Kasumi-1 (cell line): ENCODE measurements at places on chromosomes 1 and 21.

DNA sequence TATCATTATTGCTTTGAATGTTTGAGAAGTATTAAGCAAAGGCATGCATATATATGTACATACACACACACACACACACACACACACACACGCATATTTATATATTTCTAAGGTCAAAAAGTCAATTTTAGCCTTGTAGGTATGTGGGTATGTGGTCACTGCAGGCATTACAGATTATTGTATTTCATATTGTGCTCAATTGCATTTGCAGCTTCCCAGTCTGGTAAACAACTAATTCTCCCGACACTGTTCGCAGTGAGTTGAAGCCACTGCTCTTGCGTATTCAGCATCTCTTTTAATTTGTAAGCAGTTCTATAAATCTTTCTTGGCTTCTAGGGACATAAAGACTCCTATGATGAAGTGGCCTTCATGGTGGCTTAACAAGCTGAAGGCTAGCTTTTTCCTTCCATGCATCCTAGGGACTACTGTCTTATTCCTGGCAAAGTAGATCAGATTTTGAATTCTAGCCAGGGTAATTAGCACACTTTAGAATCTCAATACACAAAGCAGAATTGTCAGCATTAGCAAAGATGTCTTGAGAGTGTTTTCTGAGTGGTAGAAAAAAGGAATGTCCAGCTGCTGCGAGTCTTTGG lies 368.6 kb upstream of the NEGR1 start:
- no peak for DNase-seq

DNA sequence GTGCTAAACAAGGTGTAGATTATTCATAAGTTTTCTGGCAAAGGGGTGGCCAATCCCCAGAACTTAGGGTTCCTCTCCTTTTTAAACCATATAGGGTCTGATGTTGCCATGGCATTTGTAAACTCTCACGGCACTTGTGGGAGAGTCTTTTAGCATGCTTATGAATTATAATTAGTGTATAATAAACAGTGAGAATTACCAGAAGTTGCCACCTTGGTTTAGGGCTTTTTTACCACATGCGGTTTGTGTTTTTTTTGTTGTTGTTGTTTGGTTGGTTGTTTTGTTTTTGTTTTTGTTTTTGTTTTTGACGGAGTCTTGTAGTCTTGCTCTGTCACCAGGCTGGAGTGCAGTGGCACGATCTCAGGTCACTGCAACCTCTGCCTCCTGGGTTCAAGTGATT lies 8.9 kb upstream of the LAX1 start:
- no peak for DNase-seq

DNA sequence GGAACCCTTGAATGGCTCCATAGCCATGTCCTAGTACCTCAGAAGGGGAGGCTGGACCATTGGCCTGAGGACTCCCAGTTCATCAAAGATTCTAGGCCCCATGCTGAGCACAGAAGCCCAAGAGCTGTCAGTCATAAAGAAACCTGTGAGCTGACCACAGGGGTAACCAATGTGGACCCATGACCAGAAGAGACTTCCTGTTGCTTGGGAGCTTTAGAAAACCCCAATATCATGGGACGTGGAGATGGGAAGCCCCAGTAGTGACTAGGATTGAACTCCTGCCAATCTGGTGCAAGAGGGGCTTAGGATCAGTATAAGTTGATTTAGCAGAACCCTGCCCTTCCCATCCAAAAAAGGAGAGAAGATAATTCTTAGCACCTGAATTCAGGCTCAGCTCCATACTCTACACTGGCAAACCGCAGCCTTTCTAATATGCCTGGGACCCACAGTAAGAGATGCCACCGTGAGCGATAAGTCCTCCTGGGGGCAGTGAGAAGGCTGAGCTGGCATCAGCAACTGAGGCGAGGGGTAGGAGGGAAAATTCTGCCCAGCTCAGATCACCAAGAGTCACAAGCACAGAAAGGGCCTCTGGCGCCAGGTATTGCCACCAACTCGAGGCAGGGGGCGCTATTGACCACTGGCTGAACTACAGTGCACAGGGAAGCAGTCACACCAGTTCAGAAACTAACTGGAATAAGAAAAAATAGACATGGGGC lies 108.9 kb downstream of the CAPN8 start:
- DNase-seq: peak; percentile 59

GRCh38 chr1:239993366-239993765 lies 98.3 kb upstream of the FMN2 start:
- DNase-seq: no peak

- DNase-seq: peak; percentile 69
These were observed 24.7 kb upstream of the HMGN1 start for GRCh38 chr21:39373634-39374033.
